ENCODE measurements at places on chromosomes 13 and 19.

- DNase-seq, result no peak
Observed at GRCh38 chr19:12727745-12728433, 4.2 kb upstream of the TNPO2 start.

DNA sequence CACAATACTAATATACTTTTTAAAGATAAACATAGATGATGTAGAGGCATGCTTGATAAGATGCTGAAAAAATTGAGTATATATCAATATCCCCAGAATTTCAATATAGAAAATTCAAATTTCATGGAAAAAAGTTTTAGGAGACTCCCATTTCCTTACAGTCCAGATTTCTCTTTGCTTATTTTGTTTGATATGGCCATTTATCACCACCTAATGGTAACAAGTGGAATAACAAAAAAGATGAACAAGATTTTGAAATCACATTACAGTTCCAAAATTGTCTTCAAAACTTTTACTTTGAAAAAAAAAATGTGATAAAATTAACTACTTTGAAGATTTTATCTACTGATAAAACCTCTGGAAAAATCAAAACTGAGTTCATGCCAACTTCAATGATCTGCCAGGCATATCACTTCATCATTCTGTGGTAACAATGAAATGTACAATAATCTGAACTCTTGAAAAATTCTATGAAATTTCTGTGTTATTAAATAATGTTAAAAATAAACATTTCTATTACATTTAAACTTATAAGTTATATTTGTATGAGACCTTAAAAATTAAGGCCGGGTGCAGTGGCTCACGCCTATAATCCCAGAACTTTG, 17.5 kb downstream of the MIPEP start:
- no peak for DNase-seq

- peak; percentile 69 for DNase-seq
Observed at GRCh38 chr13:95323930-95324662, 22.8 kb upstream of the ABCC4 start.

- DNase-seq, result no peak
Observed at GRCh38 chr19:18143902-18144301, 9.1 kb upstream of the PIK3R2 start.

DNA sequence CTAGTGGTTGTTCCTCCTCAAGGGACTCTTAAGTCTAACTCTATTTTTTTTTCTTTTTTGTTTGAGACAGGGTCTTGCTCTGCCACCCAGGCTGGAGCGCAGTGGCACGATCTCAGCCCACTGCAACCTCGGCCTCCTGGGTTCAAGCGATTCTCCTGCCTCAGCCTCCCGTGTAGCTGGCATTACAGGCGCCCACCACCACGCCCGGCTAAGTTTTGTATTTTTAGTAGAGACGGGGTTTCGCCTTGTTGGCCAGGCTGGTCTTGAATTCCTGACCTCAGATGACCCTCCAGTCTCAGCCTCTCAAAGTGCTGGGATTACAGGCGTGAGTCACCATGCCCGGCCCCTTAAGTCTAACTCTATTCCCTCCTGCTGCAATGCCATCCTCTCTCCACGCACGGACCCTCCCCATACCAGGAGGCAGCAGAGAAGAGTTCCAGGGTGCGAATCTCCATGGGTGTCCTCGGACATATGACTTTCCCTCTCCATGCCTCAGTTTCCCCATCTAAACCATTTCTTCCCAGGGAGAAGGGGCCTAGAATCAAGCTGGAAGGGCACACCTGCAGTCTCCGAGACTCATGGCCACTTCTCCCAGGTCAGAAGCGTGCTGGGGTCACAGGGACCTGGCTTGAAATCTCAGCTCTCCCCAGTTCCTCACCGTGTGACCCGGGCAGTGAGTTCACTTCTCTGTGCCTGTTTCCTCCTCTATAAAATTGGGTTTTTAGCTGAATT, 6.0 kb upstream of the BCL3 start:
- DNase-seq, result no peak

GRCh38 chr19:6730153-6730804, 7.1 kb downstream of the GPR108 start:
- DNase-seq, result no peak

- peak; percentile 18 for DNase-seq
Observed at GRCh38 chr19:10701955-10702525, 801 bp downstream of the QTRT1 start.

DNA sequence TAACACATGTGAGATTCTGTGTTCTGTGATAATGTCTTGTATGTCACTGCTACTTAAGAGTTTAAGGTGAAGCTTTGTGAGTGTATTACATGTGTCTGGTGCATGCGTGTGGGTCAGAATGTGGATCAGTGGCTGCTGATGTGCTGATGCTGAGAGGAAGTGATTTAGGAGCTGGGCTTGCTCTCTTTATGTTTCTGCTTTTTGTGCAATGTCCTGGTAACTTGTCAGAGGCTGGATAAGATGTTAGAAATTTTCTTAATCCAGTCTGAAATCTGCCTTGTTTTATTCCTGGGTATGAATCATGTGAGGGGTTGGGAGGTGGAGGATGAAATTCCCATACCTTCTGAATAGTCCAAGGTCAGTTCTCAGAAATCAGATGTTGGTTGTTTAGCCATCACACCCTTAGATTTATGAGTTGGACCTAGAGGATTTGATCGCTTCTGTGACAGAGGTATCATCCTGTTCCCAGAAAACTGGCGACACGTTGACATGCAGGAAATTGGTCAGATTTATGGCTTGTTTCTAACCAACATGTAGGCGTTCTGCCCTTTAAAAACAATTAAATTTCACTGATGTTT, 24.5 kb upstream of the CXCL17 start:
- peak; percentile 52 for DNase-seq

DNA sequence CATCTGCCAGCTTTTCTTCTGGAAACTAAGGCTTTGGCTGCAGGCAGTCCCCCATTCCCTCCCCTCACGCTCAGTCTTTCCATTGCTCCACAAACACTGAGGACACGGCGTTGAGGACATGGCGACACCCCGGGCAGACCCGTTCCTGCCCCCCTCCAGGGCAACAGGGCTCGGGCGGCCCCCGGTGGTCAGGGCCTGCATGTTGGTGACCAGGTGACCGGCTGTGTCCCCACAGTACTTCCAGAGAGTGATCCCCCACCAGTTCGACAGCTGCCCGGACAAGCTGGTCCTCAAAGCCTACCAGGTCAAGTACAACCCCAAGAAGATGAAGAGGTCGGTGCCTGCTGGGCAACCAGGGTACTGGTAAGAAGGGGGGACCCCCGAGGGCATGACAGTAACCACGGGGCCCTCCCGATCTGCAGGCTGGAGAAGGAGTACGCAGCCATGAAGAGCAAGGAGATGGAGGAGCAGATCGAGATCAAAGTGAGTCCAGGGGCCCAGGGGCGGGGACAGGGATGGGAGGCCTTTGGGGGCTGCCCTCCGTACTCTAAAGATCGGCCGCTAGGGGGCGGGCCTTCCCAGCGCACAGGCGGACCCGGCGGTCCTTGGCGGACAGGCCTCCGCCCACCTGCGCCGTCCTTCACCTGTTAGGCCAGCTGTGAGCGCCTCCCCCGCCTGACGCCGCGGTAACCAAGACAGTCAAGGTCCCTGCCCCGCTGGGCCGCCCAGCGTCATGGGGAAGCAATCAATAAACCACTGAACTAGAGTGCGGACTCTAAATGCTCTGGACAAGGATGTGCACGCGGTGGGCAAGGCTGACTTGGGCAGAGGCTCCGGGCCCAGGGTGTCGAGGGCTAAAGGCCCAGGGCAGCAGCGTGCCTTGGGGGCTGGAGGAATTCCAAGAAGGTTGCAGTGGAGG, 21.1 kb downstream of the PRR36 start:
- no peak for DNase-seq

DNA sequence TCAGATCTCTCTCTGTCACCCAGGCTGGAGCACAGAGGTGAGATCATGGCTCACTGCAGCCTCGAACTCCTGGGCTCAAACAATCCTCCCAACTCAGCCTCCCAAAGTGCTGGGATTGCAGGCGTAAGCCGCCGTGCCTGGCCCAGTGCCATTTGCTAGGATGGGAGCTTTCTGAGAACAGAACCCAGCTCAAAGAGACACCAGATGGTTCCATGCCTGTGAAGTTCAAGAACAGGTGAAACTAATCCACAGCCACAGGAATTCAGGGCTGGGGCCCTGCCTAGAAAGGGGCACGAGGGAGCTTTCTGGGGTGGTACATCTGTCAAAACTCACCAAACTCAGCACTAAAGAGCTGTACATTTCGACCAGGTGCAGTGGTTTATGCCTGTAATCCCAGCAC, 4.2 kb downstream of the SLC7A9 start:
- no peak for DNase-seq

DNA sequence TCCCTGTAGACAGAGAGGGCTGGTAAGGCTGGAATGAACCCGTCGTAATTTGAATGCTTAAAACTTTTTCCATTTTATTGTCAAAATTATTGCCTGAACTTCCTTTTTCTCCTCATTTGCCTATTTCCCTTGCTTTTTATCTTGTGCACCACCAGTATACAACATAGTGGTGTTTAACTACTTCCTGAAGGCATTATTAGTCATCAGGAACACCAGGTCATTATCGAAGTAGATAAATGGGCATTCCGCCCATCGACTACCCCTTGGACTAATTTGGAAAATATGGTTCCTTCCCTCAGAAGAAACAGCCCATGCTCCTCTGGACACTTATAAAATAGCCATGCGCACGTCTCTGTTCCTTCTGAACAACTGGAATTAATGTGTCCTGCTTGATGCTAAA, 232.1 kb downstream of the TM9SF2 start:
- no peak for DNase-seq

DNA sequence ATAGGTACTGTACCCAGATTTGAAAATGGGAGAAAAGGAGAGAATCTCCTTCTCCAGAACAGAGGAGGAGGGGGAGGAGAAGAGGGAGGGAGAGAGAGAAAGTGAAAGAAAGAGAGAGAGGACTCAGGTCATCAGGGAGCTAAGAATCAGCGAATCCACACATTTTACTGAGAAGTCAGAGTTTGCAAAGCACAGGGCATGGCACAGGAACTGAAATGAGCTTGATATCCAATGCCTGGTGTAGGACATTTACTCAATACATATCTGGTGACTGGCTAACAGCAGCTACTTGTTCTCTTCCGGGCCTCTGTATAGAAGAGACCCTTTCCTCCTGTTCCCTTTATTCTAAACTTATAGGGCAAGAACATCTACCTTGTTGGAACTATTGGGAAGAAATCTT, 375.1 kb downstream of the KLF5 start:
- no peak for DNase-seq

- no peak for DNase-seq
Observed at GRCh38 chr13:106527445-106527801, 8.0 kb downstream of the EFNB2 start.

DNA sequence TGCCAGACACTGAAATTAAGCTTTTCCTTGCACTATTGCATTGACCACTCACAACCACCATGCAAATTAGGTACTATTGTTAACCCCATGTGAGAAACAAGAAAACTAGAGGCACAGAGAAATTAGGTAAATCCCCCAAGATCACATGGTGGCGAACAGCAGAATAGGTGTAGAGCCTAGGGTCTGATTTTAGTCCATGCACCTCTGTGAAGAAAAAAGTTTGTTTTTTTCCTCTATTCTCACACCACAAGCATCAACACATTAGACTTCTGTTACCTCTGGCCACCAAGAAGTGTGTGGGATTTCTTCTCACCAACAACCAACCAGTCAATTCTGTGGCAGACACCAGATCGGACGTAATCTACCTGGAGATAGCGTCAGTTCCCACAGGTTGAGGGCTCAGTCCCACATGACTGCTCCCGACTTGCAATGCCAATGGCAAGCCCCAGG, 391.9 kb downstream of the COG6 start:
- DNase-seq, result no peak

DNA sequence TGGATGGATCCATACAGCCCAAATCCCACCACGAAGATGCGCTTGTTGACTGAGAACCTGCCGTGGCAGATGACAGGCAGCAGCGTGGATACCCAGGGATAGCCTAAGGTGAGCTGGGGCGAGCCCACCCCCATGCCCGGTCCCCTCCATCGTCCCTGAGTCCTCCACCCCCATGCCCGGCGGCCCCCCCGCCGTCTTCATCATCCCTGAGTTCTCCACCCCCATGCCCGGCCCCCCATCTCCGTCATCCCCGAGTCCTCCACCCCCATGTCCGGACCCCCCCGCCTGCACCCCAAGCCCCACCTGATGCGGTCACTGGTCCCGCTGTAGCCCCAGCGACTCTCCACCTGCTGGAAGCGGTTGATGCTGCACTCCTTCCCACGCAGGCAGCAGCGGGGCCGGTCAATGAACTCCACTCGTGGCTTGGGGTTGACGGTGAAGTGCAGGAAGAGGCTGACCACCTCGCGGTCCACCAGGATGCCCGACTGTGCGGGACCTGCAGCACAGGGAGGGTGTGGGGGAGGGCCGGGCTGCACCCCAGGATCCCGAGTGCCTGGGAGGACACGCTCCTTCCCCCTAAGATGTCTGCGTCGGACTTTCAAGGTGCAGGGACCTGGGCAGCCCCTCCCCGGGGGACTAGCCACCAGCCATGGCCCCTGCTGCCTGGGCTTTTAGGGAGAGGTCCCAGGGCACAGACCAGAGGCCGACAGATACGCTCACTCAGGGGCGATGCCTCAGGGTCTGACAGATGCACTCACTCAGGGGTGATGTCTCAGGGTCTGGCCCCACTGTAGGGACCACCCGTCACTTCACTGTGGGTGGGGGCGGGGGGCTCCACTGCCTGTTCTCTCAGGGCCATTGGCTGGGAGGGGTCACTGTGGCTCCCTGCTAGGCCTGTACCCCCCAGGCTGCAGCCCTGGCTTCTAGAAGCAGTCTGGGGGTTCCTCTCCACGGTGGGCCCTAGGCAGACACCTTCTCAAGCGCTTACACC, 28.0 kb downstream of the BTBD2 start:
- no peak for DNase-seq

- DNase-seq, result no peak
Observed at GRCh38 chr13:100523981-100524386, 64.6 kb downstream of the GGACT start.

GRCh38 chr19:34430738-34431625, 2.8 kb downstream of the UBA2 start:
- peak; percentile 76 for DNase-seq

All from dermis microvascular lymphatic vessel endothelial cell (primary cell).